DMS153 (cell line): ENCODE measurements at places on chromosomes 3 and 15.

- peak; percentile 8 for DNase-seq
Observed at GRCh38 chr15:57263520-57263919, 112.8 kb upstream of the CGNL1 start.

GRCh38 chr3:102488331-102488730, 53.5 kb downstream of the ZPLD1 start:
- DNase-seq, result no peak

DNA sequence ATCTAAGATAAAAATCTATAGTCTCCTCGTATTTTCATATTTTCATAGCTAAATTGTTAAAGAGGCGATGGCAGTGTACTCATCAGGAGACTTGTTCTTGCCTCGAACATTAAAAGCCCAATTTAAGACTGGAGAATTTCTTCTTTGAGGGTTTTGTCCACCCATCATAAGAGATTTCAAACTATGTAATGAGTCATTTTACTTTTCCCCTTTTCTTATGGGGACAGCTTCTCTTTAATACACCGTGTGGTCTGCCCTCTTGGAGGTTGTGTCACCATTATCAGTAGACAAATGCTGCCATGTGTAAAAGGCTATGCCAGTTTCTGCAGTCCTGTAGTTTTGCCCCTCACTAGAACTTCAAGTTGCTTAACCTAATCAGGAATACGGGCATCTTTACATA, 16.9 kb downstream of the TGFBR2 start:
- DNase-seq, result no peak

DNA sequence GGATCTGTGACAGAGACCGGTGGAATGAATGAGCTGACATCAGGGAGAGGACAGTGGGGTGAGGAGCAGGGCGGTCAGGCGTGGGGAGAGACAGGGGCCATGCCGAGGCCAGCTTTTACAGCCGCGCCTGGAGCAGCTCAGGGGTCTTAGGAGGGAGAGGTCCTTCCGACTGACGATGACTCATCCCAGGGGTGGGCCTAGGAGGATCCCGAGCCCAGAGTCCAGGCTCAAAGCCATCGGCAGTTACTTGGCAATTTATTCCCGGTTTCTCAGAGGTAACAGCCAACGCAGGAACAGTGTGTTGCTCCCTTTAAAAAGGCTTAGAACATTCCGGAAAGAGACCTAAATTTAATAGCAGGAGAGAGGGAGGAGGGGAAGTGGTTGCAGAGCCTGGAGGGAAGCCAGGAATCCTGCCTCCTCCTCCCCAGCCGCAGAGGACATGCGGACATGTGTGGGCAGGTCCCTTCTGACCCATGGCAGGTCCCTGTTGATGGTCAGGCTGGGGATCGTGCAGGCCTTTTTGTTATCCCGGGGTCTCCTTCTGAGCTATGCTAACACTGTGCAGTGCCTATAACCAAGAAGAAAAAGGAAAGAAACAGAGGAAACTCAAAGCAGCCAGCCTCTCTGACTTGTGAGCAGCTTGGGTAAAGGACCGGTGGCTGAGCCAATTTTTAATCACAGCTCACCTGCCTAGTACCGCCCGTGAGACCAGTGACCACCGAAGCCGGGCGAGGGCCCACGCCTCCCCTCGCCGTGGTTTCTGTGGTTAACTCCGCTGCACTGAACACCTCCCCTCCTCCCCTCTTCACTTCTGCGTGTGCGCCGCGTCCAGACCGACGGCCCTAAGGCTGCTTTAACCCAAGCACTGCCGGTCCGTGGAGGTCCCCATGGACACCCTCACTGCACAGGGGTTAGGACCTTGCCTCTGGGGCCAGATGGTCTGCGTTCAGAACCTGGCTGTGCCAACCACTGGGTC, 392.4 kb upstream of the PROK2 start:
- DNase-seq, result no peak

DNA sequence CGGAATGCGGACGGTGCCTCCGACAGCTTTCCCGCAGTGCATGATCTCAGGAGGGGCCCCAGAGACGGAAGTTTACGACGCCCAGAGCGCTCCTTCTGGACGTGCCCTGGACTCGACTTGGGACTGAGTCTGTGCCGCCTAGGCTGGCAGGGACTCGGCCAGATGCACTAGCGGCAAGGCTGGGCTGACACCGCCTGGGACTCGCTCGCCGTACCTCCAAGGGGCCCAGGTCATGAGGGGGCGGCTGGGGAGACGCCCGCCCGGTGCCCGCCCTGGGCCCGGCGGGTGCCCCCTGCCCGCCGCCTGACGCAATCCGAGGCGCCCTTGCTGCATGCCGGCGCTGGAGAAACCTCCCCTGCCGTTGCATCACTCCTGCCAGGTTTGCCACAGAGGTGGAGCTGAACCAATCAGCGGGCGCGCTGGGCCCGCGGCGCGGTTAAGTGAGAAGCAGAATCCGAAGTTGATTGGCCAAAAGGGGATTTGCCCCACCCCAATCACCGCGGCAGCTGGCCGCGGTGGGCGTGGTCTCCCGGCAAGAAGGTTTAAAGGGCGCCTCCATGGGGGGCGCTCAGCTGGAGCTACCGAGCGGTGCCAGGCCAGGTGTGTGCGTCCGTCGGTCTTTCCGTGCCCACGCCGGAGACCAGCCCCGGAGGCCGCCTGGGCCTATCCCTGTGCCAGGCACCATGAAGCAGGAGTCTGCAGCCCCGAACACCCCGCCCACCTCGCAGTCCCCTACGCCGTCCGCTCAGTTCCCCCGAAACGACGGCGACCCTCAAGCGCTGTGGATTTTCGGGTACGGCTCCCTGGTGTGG, at the start of gene CHAC1:
Gene CHAC1, plus strand, starts transcription at position 571 of the 812 bp plus-strand sequence. Its CDS starts 113 bp downstream, at position 684.
- peak; percentile 79 for DNase-seq

- DNase-seq, result peak; percentile 34
Observed at GRCh38 chr3:157981819-157982218, 124.4 kb downstream of the SHOX2 start.
